Cardiac ventricle fibroblast (primary cell): ENCODE measurements at places on chromosomes 7 and 10. TPM values are rescaled to one million over a fixed set of nuclear protein-coding genes. Genes with fewer than 3 reads are reported as not detected.

ZNF365 gene
- total RNA-seq = 0.05 and 0.25 TPM in 2 replicates

FBXW4 gene
- total RNA-seq = 10.8 and 12.8 TPM in 2 replicates

HECW1 gene
- not detected in 2 replicates for total RNA-seq

NUTM2E gene
- not detected in 2 replicates for total RNA-seq

CCZ1B gene
- 19.6 and 29.5 TPM in 2 replicates for total RNA-seq

GNAI1 gene
- 23.2 and 25.8 TPM in 2 replicates for total RNA-seq

PON1 gene
- total RNA-seq = not detected in 2 replicates

COX19 gene
- total RNA-seq = 5.6 and 10.2 TPM in 2 replicates

EVX1 gene
- total RNA-seq = 0.50 TPM in 1 of 2 replicates, not detected in the other

DDC gene
- total RNA-seq = 1.6 TPM in 1 of 2 replicates, not detected in the other

PLA2G12B gene
- total RNA-seq = not detected in 2 replicates

ATG9B gene
- total RNA-seq = 0.25 TPM in 1 of 2 replicates, not detected in the other

HABP2 gene
- total RNA-seq = not detected in 2 replicates

HDAC9 gene
- 0.49 and 1.1 TPM in 2 replicates for total RNA-seq

CNPY1 gene
- not detected in 2 replicates for total RNA-seq

METTL2B gene
- 21.6 and 23.5 TPM in 2 replicates for total RNA-seq

NPC1L1 gene
- not detected in 2 replicates for total RNA-seq

PPIA gene
- total RNA-seq = 1,805 and 1,884 TPM in 2 replicates

FAM25A gene
- total RNA-seq = not detected in 2 replicates

NKX2-3 gene
- total RNA-seq = not detected in 2 replicates

GSTO2 gene
- total RNA-seq = 0.25 and 0.54 TPM in 2 replicates

CFAP70 gene
- total RNA-seq = 0.50 and 1.2 TPM in 2 replicates

NUTM2D gene
- 5.3 and 6.0 TPM in 2 replicates for total RNA-seq

ETV1 gene
- 9.0 and 17.6 TPM in 2 replicates for total RNA-seq

KLF14 gene
- total RNA-seq = not detected in 2 replicates

CLDN3 gene
- not detected in 2 replicates for total RNA-seq

LRRC4 gene
- not detected in 2 replicates for total RNA-seq

NPSR1 gene
- total RNA-seq = not detected in 2 replicates

PON3 gene
- total RNA-seq = 0.12 and 0.39 TPM in 2 replicates

NEBL gene
- 25.9 and 28.7 TPM in 2 replicates for total RNA-seq

ICA1 gene
- 0.10 TPM in 1 of 2 replicates, not detected in the other for total RNA-seq

GSDME gene
- total RNA-seq = 12.0 and 14.9 TPM in 2 replicates

DLX5 gene
- total RNA-seq = not detected in 2 replicates

CALHM2 gene
- 124 and 125 TPM in 2 replicates for total RNA-seq

POLL gene
- total RNA-seq = 14.1 and 17.1 TPM in 2 replicates

SP8 gene
- not detected in 2 replicates for total RNA-seq

AEBP1 gene
- 165 and 178 TPM in 2 replicates for total RNA-seq

NMT2 gene
- 25.6 and 28.5 TPM in 2 replicates for total RNA-seq

TUBGCP2 gene
- 30.7 and 40.2 TPM in 2 replicates for total RNA-seq

ALDH18A1 gene
- total RNA-seq = 96.5 and 97.5 TPM in 2 replicates

AKR1C1 gene
- total RNA-seq = 475 and 603 TPM in 2 replicates

AGR2 gene
- not detected in 2 replicates for total RNA-seq

SFRP4 gene
- 0.25 and 1.5 TPM in 2 replicates for total RNA-seq

LIPF gene
- total RNA-seq = not detected in 2 replicates
